ENCODE measurements at places on chromosomes 2 and 18.
A peak's percentile ranks its signal among the peaks of the same experiment; 100 is the strongest.

DNA sequence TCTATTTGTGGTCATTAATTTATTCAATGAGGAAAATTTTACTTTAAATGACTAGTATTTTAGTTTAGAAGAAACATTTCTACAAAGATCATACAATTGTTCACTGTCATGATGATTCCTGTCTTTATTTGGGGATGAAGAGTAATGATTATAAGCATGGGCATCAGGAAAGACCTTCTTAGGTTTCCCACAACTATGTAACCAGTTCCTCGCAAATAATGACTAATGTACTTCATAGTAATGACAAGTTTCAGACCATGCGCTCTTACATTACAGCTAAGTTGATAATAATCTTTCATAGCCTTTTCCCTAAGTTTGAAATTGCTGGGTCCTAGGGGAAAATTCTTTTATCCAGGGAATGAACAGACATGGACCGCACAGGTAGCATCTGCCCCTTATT, 90.5 kb downstream of the MYO5B start:
- DNase-seq: no peak

- no peak for DNase-seq
Observed at GRCh38 chr18:77300579-77300978, 50.9 kb downstream of the GALR1 start.

DNA sequence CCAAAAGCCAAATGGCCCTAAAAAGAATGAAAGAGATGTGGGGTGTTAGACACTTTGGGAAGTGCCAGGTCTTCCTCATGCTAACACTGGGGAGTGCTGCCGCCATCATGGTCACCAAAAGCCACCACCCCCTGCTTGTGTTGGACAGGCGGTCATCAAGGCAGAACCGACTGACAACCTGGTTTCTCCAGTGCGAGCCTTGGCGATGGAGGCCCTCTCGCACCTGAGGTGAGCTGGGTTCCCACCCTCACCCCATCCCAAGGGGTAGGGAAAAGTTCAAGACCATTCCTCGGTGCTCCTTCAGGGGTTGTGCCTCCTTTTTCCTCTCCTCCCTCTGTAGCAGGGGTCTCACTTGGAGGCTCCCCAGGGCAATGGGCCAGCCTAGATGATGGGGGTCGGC, 33.6 kb downstream of the MROH2A start:
- no peak for DNase-seq

- no peak for DNase-seq
Observed at GRCh38 chr2:187187519-187187918, 260.5 kb downstream of the CALCRL start.

DNA sequence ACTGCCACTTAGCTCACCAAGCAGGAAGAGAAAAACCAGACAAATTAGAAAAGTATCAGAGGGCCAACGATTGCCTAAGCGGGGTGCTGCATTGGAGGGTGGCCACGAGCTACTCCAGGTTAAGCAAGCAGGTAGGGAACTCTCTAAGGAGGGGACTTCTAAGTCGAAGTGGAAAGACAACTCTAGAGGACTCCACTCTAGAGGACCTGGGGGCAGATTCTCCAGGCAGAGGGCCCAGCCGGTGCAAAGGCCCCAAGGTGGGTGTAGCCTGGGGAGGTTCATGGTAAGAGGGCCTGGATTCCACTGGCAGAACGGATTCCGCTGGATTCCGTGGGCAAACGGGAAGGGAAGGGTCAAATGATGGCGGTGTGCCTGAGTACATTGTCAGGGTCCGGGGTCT, 12.7 kb downstream of the FBLN7 start:
- no peak for DNase-seq

DNA sequence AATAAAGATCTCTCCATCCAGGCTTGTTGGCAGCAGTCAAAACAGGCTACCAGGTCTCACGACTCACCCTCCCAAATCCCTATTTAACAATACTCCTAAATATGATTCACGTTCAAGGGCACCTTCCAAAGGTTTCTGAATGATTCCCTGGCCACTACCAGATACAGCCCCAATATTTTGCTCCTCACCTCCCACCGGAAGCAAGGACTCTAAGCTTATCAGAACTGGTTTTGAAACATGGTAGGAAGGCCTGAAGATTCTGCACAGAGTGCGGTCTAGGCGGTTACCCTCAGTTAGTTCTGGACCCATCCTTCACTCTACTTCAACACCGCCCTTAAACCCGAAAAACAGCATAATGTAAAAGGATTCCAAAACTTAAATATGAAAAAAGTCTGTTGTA, 5.2 kb downstream of the PPP4R1 start:
- DNase-seq: no peak

DNA sequence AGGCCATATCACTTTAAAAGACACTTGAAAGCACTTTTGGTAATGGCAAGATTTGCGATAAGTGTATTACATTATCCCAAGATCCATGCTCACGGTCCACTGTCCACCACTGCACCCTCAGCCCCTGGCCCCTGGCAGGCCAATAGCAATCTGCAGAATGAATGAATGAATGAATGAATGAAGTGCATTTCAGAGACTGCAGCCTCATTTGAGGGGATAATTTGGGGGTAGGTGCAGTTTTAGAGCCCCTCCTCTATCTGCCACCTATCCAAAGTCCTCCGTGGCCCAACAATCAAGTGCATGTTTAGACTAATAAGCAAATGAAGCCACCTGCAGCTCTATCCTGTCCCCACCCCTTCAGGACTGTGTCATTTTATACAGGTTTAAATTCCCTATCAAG, 1.3 kb upstream of the RBM44 start:
- no peak for DNase-seq

DNA sequence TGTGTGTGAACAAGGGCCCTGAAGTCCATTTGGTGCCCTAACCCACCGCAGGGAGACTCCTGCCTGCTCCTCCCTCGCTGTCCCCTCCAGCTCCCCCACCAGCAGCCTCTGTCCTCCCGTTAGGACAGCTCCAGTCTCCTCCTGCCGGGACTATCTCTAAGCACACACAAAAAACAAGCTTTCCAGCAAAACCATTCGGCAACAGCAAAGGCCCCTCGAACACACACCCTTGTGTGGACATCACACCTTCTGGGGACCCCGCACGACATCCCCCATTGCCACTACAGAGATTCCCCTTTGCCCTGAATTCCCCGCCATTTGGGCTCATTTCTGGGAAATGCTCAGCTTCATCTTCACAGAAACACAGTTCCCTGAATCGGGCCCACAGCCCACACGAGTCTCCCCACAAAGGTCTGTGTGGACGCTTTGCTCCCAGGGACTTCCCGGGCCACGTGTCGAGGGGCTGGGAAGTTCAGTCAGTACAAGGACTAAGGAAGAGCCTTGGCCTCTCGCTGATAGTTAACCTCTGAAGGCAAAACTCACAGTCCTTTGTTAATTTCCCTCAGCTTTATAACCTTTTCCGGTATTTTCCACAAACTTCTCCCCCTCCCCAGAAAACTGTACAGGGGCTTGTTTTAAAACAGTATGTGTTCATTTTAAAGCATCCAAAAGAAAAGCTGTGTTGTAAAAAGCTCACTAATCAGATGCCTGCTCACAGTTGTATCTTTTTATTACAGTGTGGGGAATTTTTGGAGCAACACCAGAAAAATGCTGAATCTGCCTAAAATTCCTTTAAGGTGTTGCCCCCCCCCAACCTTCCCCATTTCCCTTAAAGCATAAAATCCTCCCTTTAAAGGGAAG, 25.9 kb downstream of the SMAD7 start:
- DNase-seq: no peak

DNA sequence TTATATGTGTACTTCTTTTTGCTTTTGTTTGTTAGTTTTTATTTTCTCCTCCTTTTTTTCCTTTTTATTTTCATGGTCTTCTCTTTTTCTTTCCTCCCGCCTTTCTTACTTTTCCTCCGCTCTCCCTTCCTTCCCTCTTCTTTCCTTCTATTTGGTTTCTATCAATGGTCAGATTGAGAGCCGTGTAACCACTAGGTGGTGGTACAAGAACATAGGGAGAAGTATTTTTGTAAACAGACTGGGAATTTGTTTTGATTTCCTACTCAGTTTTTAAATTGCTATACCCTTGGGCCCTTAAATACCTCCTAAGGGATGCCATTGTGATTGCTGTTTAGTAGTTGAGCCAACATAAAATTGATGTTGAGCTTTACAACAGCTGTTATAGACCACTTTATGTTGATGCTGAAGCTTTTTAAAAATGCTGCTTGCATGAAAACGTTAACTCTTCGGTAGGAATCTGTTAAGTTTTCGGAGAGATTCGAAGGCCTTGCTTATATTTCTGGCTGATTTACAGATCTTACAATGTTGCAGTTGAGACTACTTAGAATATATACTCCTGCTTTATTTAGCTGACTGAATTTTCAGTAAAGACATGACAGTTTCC, 124.2 kb downstream of the UBE2E3 start:
- DNase-seq: no peak

DNA sequence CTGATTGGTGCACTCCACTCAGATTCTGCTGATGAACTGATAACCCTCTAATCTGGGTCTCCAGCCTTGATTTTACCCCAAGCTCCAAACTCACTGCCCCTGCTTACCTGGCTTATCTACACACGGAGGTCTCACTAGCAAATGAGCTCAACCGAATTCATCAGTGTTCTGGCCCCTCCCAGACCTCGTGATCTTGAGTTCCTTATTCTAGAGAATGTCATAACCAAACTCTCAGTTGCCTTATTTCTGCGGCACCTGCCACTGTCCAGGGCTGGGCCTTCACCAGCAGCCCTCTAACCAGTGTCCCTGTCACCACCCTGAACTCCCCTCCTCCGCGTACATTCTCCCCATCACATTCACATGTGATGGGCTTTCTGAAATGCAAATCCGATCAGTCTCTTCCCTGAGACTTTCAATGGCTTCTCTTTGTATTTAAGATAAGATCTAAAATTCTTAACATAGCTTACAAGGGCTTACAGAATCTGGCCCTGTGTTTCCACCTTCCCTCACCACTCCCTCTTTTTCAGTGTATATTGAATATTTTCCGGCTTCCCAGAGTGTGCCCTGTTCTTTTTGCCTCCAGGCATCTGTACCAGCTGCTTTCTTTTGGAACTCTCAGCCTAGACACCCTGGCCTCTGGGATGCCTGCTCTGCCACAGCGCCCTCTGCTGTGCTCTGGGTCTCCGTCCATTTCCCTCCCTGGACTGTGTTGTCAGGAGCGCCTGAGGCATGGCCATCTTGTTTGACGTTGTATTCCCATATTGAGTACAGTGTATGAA, 31.1 kb downstream of the NAB1 start:
- DNase-seq: peak; percentile 11

- no peak for DNase-seq
Observed at GRCh38 chr2:177252808-177253531, 11.6 kb downstream of the NFE2L2 start.

- DNase-seq: no peak
Observed at GRCh38 chr2:163157411-163157810, 318.8 kb upstream of the KCNH7 start.

- peak; percentile 13 for DNase-seq
Observed at GRCh38 chr2:166494140-166494624, at the start of gene SCN7A. TSS of gene SCN7A (minus strand) at chr2:166494249. CDS start at chr2:166477696, 16,553 bp downstream.

DNA sequence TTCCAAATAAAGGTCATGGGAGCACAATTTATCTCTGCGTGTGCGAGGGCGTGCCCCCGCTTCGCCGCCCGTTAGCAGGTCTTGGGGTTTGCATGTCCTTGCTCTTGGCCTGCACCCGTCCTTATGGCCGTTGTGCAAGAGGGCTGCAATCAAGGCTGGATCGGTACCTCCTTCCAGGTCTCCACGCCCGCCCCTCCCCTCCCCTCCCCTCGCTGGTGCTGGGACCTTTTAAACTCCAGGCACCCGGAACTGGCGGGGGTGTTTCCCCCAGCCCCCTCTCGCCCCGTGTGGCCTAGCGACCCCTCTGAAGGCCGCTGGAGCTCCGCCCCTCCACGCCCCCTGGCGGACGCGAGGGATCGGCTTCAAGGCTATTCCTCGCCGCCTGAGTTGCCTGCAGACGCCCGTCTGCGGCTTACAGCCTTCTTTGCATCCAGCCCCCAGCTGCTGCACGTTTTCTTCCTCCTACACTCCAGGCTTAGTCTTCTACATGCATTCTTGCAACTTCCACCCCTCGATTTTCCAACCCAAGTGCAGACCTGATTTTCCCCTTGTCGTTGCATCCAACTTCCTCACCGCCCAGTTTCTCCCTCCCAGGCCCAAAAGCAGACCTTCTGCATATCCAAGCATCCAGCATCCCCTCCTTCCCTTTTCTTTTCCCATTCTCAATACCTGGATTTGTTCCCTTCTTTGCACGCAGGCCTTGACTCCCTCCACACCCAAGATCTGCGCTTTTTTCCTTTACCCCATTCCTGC, 577 bp downstream of the IDH1 start:
- DNase-seq: no peak

DNA sequence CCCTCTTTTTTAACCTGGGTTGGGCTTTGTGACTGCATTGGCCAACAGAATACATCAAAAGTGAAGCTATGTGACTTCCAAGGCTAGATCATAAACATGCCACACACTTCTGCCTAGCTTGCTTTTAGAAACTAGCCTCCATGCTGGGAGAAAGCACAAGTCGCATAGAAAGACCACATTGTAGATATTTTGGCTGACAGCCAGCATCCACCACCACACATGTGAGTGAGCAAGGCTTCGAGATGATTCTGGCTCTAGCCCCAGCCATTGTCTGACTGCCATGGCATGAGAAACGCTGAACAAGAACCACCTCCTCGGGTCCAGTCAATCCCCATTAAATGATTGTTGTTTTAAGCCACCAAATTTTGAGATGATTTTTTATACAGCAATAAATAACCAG, 66.8 kb upstream of the STPG4 start:
- DNase-seq: no peak

- DNase-seq: no peak
Observed at GRCh38 chr2:20430461-20431300, 16.2 kb upstream of the RHOB start.

GRCh38 chr2:149330127-149331022, at the start of gene LYPD6:
TSS of gene LYPD6 (plus strand) at chr2:149330587. CDS start at chr2:149437709, 107,122 bp downstream.
- peak; percentile 67 for DNase-seq

DNA sequence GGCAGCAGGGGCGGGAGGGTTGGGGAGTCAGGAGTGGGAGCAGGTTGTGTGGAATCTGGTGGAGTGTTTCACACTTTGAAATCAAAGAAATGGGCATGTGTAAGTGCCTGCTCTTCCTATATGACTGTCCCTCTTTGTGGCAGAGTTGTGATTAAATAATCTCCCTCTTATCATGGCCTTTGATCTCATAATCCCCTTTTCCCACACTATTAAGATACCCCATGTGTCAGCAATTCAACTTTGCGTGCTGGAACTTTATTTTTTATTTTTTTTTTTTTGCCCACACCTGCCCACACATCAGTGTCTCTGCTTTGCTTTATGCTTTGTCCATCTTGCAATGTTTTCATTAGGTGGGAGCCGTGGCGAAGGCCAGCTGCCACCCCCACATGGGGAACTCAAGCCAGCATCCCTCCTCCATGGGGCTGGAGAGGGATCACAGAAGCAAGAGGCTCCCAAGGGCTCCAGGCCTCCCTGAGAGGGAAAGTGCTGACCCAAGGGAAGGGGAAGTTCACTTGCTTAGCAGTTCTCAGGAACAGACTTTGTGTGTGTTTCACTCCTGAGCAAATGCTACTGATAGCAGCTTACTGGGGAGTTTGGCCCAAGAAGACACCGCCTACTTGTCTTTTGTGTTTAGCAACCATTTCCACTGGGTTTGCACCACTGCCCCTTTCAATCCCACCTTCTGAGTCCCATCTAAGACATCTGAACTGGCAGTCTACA, 243.4 kb downstream of the BCL11A start:
- DNase-seq: no peak

All from amygdala (tissue), 56 donors.